ENCODE measurements at places on chromosomes 1 and 21.

GRCh38 chr1:107479865-107480350 is 339.1 kb downstream of the NTNG1 start:
- DNase-seq: no peak

- no peak for DNase-seq
Measured at GRCh38 chr1:101237229-101237837, 514 bp downstream of the S1PR1 start.

DNA sequence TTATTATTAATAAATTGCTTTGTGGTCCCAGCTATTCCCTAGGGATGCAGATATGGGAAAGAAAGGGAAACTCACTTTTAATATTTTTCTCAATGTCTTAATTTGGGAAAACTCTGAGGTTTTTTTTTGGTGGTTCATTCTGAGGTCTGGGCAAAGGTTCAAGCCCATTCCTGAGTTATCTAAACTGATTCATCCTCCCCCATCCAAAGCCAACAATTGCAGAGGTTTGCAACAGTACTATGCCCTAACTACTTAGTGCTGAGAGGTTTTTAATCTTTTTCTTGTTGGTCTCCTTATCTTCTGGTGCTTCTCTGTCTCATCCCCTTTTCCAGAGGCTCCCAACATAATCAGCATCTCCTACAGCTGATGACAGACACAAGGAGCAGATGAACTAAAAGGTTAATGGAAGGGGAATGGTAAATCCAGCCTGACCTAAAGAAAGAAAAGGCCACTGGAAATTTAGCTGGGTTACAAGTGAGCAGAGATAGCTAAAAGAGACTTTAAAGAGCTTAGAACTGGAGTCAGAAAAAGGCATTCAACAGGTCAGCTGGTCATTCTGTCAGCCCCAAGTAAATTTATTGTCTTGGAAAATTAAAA is 390.4 kb downstream of the TGFB2 start:
- DNase-seq: no peak

DNA sequence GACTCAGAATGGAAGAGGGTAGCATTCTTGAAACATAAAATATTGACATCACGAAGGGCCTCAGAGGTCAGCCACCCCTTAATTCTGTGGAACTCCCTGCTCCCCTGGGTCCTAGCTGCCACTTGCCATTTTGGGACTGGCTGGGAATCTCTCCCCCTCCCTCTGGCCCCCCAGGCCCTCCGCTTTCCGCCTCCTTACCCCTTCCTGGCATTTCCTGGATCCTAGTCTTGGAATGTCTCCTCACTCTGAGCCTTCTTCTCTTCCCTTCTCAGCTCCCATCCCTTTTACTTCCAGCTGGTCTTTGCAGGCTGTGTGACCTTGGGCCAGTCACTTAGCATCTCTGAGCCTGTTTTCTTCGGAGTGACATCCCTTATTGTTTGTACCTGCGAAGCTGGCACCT is 4.5 kb downstream of the PADI1 start:
- DNase-seq: no peak

DNA sequence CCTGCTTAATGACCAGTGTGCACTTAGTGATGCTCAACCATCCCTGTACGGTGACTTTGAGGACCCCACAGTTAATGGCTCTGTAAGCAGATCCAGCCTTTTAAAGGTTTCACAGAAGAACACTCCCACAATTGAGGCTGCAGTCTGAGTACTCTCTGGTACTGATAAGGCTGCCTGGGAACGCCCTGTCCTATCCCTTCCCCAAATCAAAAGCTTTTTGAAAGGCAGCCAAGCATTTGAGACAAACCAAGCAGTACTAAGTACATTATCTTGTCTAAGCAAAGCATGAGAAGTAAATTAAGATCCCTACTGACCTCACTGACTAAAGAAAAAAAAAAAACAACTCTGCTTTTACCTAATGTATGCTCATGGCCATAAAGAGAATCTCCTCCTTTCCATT is 60.7 kb downstream of the SH3GLB1 start:
- DNase-seq: no peak

DNA sequence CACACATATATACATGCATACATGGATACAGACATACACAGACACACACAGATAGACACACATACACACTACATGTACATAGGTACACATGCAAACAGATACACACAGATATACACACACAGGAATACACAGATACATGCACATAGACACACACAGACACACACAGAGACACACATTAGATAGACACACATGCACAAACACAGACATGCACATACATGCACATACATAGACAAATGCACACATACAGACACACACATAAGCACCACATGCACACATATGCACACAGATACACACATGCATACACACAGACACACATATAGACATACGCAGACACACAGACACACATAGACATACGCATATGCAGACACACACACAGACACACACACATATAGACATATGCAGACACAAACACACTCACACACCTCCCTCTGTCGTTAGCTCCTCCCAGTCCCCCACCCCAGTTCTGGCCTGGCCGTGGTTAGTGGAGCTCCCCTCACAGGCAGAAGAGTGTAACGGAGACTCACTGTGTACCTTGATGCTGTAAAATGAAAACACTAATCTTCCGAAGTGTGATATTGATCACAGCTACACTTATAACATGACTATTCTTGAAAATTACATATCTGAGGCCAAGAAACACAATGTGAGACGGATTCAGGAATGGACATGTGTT is 7.6 kb downstream of the UBASH3A start:
- no peak for DNase-seq

DNA sequence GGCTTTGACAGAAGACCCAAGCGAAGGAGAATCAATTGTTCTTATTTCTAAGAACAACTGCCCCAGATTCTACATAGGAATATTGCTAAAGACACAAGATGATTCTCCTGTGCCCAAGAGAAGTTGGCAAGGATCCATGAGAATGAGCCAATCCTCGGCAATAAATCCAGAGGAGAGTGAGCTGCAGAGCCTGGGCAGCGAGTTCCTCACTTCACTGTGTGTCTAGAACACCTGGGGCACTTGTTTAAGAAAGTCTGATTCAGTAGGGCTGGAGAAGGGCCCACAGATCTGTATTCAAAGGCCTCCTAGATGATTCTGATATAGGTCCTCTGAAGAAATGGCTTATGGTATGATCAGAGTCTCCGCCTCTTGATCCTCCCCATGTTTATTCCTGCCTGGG is 31.8 kb downstream of the GADD45A start:
- DNase-seq: no peak

DNA sequence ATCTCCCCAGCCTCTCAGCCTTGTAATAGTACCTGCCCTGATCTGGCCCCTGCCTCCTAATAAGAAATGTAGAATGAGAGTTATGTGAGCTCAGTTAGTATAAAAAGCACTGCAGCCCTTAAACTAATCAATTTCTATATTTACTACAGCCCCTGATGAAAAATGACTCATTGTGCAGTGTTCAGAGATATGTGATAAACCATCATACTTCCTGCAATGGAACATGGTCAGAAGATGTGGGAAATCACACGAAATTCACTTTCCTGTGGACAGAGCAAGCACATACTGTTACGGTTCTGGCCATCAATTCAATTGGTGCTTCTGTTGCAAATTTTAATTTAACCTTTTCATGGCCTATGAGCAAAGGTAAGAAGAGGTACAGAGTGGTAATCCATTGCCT is 176.8 kb upstream of the PDE4B start:
- DNase-seq: no peak

DNA sequence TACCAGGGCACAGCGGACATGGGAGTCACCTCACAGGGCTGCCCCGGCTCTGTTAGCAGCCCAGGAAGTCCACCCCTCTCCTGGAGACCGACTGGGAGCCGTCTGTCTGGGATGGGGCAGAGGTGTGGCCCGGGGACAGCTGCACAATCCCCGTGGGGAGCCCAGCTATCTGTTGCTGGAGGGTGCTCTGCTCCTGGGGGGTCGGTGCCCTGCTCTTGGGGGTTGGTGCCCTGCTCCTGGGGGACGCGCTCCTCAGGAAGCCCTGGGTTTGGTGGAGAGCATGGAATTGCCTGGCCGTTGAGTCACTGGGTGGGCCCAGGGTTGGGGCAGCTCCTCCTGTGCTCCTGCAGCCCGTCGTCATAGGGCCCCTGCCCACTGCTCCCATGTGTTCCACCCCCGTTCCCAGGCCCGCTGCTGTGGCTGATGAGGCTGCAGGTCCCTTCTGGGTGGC is 39.3 kb downstream of the AGPAT3 start:
- DNase-seq: no peak

DNA sequence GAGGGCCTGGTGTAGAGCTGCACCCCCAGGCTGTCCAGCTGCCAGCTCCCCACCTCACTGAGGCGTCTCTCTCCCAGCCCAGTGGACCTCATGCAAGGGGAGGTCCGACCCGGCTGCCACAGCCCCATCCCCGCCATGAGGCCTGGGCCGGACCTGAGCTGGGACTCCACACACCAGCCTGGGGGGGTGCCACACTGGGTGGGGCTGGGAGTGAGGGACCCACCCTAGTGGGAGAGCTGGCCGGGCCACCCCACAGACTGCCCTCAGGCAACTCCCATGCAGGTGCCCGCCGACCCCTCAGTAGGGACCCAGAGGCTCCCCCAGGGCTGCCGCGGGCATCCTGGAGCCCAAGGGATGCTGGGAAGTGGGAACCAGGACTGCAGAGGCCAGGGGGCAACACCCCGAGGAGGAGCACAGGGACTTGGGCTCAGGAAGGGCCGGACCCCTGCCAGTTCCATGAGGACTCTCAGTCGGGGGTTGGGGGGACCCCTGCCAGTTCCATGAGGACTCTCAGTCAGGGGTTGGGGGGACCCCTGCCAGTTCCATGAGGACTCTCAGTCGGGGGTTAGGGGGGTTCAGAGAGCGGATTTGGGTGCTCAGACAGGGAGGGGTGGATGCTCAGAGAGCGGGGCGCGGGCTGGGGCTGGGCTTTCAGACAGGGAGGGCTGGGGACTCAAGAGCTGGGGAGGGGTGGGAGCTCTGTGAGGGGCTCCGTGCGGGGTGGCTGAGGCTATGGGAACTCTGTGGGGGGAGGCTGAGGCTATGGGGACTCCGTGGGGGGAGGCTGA is 1.2 kb upstream of the RNF223 start:
- peak; percentile 32 for DNase-seq

DNA sequence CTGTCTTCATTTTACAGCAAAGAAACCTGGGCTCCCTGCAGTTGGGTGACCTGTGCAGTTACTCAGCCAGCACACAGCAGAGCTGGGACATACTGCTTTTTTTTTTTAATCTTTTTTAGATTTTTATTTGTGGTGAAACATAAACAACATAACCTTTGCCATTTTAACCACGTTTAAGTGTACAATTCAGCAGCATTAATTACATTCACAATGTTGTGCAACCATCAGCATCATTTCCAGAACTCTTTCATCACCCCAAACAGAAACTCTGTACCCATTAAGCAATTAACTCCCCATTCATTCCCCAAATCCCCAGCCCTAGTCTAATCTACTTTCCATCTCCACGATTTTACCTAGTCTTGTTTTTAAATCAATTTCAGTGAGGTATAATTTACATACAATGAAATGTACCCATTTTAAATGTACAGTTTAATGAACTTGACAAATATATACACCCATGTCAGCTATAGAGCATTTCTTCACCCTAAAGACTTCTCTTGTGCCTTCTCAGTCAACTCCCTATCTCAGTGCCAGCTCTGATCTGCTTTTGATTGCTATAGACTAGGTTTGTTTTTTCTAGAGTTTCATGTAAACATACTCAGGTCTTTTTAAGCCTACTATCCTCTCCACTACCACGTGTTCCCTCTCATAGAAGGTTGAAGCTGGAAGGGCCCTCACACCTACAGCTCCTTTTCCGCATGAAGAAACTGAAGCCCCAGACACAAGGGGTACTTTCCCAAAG is 37.8 kb upstream of the C8B start:
- no peak for DNase-seq

DNA sequence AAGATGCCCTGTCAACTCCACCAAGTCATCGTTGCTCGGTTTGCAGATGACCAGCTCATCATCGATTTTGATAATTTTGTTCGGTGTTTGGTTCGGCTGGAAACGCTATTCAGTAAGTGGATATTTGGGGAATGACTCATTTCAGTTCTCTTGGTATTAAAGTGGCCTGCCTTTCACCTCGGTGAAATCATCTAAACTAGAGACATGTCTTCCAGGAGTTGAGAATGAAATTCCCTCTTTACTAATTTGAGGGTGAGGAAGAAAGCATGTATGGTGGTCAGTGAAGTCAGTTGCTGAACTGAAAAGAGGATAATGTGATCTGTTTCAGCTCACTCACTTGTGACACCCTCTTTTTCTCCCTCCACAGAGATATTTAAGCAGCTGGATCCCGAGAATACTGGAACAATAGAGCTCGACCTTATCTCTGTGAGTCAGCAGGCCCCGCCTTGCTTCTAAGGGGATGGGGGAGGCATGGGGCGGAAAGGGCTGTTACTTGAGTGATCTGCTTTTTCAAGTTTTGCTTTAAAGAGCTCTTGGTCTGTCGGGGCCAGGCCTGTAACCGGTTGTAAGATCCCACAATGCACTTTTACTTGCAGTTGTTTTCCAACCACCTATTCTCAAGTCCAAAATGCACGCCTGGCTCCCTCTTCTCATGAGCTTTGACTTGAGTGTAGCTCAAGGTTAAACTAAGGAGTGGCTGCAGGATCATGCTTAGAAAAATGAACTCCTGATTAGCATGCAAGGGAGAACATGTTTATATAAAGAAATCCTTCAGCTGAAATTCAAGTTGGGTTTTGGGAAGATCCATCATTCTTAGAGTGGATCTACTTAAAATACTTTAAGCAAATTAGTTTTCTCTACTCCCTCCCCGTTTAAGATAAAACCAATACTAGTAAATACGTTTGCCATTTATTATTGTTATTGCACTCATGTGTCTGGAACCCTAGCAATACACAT is 59.8 kb downstream of the CAPN2 start:
- DNase-seq: no peak

DNA sequence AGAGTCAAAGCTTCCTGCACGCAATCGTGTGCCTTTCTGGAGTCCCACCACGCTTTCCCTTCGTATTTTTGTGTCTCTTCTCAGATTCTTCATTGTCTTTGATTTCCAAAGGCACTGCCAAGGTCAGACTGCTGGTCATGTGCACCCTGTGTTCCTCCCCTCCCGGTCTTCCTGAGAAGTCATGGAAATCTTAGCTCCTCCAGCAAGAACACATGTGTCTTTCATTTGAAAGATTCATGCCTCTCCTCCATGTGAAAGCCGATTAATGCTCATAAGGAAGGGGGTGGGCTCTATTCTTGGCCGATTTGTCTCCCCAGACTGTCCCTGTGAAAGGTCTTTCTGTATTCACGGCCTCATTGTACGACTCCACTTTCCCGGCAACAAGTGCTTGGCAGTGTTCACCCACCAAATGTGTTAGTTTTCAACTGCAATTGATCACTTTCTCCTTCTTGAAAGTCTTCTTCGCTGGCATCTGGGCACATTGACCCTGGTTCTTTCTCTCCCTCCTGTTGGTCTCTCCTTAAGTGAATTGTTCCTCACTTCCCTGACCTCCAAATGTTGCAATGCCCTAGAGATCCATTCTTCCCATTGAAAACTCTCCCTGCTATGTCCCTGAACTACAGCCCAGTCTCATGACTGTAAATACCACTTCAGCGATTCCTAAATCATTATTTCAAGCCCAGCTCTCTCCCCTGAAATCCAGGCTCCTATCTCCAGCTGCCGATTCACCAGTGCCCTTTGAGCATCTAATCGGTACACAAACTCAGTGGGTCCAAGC is 25.4 kb downstream of the MX2 start:
- DNase-seq: no peak

- DNase-seq: no peak
Measured at GRCh38 chr1:247295746-247296145, 35.9 kb downstream of the ZNF496 start.

- no peak for DNase-seq
Measured at GRCh38 chr1:210394281-210394821, 65.6 kb downstream of the HHAT start.
